ENCODE measurements at places on chromosomes 16 and 17.

GRCh38 chr17:45284176-45285140 lies 22.6 kb upstream of the SPATA32 start:
- DNase-seq = no peak

GRCh38 chr16:28575446-28576109 lies 21.3 kb downstream of the SULT1A2 start:
- no peak for DNase-seq

- DNase-seq = no peak
Measured at GRCh38 chr16:85061566-85061965, 34.0 kb downstream of the KIAA0513 start.

DNA sequence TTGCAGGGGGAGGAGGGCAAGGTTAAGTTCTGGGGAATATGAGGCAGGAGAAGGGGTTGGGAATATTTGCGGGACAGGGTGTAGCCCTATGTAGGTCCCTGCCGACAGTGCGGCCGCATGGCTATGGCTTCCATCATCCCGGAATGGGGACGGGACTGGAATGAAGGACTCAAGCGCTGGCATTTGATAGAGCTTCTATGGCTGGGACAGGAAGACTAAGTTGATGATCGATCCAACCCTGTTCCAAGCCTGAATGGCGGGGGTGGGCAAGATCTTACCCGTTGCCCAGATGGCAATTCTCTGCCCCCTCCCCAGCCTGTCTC lies 47.1 kb downstream of the SRCIN1 start:
- DNase-seq = no peak

GRCh38 chr16:22683730-22684573 lies 130.0 kb upstream of the HS3ST2 start:
- DNase-seq = no peak

GRCh38 chr16:86597126-86597879 lies 19.0 kb downstream of the FOXL1 start:
- no peak for DNase-seq

- DNase-seq = peak; percentile 12
Measured at GRCh38 chr17:55496094-55496881, 15.0 kb downstream of the SMIM36 start.
